ENCODE measurements at places on chromosomes 2 and 18.

DNA sequence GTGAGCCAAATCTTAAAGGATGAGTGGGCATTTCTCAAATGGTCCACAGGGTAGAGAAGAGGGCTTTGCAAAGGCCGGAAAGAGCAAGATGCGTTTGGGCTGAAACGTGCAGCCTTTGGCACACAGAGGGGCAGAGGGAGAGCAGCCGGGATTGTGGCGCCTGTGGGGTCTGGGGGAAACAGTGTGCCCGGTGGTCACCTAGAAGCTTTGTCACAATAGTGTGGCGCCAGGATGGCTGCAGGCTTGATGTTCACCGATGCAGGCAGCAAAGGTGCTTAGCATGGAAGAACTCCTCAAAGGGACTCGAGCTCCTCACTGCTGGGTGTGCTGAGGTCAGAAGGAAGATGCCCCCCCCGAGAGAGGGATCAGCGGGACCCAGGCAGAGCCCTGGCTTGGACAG, 23.8 kb downstream of the TPO start:
- no peak for DNase-seq

- no peak for DNase-seq
Observed at GRCh38 chr2:224584111-224584784, 915 bp downstream of the CUL3 start.

DNA sequence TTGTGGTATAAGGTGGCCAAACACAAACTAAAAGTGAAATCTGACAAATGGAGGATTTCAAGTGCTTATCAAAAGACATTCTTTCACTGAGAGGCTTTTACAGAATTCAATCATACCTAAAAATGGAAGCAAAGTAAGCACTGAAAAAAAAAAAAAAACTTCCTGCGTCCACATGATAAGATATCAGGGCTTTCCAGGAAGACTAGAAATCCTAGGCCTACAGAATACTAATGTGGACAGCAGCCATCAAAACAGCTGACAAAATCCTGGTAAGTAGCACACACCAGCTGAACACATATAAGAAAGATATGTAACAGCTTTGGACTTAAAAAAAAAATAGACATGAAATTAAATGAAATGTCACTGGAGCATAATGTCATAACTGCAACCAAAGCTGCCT, 178.2 kb downstream of the SUCLG1 start:
- no peak for DNase-seq

GRCh38 chr2:136327162-136327852, 209.4 kb upstream of the CXCR4 start:
- peak; percentile 48 for DNase-seq

GRCh38 chr2:182103526-182103925, 117.9 kb downstream of the PPP1R1C start:
- no peak for DNase-seq

DNA sequence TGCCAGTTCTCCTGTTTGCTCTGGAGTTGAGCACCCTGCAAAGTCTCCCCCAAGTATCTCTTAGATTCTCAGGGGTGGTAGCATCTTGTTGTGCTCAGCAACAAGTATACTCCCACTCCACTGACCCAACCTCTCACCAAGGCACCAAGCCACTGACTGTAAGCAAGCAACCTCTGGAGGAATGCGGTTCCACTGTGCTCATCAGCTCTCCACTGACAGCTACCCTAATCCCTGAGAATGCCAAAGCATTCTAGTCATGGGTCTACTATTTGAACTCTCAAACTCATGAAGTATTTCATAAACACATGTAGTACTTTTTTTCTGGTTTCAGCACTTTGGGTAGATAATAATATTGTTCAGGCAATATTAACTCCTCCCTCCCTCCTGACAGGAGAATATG, 170.0 kb downstream of the EPHA4 start:
- DNase-seq = no peak

DNA sequence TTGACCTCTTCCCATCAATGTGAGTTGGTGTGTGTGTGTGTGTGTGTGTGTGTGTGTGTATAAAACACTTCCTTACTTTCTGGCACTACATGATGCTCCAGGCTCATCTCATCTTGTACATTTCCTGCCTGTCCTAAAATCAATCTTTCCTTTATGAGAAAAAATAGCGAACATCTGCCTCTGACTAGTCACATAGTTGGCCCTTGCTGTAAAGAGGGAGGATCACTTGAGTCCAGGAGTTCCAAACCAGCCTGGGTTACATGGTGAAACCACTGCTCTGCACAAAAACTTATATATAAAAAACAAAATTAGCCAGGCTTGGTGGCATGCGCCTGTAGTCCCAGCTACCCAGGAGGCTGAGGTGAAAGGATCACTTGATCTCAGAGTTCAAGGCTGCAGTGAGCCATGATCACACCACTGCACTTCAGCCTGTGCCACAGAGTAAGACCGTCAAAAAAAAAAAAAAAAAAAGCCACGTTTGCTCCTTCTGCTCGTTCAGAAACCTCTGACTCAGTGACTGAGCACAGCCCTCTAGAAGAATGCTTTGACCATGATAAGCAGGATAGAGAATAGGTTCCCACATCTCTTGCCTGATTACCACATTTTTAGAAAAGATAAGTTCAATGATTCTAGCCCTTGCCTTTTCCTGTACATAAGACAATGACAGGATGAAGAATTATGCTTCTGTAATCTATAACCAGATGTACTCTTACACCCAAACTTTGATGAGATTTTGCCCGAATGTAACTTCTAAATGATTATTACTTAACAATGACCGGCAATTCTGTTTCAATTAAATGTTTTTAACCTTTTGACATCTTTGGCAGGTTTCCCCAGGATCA, 45.2 kb upstream of the ST3GAL5 start:
- no peak for DNase-seq

GRCh38 chr2:223549215-223549614, 52.9 kb downstream of the SCG2 start:
- no peak for DNase-seq

DNA sequence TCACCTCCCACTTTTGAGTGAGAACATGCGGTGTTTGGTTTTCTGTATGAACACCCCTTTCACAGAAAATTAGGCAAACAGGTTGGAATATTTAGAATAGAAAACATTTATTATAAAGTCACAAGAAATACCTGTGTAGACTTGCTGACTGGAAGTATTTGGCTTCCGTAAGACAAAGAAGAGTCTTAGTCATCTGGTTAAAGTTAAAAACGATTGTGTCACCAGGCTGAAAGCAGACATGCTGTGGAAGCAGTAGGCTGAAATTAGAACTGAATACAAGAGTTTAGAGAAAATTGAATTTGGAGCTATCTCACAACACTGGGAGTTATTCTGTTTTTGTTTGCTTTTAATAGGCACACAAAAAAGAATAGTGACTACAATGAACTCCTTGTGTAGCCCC, 16.2 kb upstream of the CLASP1 start:
- DNase-seq = no peak

GRCh38 chr2:85935746-85936208, 47.0 kb upstream of the ST3GAL5 start:
- DNase-seq = no peak

DNA sequence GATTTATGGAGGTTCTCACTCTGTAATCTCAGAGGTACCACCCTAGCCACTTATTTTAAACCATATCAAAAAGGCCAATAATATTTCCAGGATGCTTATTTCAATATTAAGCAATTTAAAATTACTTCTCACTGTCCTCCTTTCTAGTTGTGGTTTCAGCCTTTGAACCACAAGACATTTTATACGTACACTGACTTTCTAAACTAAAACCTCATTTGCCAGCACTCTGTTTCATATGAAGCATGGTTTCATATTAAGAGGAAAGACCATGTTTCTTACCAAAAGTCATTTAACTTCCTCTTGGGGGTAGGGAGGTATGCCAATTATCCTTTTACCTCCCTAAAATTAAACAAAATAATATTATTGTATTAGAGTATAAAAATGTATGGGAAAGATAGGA, 399.8 kb downstream of the CDH7 start:
- no peak for DNase-seq

- DNase-seq = no peak
Observed at GRCh38 chr2:189362283-189362682, 79.0 kb upstream of the WDR75 start.

GRCh38 chr2:132489150-132489549, 72.5 kb downstream of the GPR39 start:
- no peak for DNase-seq
